ENCODE measurements at places on chromosomes 4 and X. TPM values are rescaled to one million over a fixed set of nuclear protein-coding genes. Genes with fewer than 3 reads are reported as not detected.

GRCh38 chrX:30156880-30157560, 58.3 kb upstream of the MAGEB2 start:
- H3K27me3 ChIP-seq: no peaks in the 10 kb centered on the region
- DNase-seq: no peak
- no peak overlapping the region for H3K27ac ChIP-seq
- H3K36me3 ChIP-seq: no peaks in the 10 kb centered on the region

DNA sequence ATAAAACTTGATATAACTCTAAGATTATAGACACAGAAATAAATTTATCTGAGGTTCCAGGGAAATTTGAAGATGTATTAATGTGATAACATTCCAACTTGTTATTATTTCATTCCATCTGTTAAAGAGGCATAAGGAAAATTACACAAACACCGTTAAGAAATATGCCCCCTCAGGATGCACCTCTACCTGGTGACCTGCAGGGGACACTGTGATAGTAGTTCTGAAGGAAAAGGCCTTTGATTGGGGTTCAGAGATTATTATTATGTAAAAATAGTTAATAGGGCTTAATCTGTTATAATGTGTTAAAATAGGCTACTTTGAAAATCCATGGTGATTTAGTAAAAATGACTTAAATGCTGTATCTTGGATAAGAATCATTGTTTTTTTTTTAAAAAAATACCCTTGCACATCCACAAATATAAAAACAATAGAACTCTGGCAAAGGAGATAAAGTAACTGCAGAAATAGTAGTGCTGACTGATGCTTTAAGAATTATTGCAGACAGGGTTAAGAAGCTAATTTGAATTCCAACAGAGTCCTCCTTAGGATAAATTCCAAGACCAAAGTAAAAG, 6.1 kb upstream of the ABRAXAS1 start:
- H3K4me1 ChIP-seq: no peaks in the 10 kb centered on the region
- H3K4me3 ChIP-seq: no peak overlapping the region
- H3K27me3 ChIP-seq: no peaks in the 10 kb centered on the region
- no peaks in the 10 kb centered on the region for H3K36me3 ChIP-seq

DNA sequence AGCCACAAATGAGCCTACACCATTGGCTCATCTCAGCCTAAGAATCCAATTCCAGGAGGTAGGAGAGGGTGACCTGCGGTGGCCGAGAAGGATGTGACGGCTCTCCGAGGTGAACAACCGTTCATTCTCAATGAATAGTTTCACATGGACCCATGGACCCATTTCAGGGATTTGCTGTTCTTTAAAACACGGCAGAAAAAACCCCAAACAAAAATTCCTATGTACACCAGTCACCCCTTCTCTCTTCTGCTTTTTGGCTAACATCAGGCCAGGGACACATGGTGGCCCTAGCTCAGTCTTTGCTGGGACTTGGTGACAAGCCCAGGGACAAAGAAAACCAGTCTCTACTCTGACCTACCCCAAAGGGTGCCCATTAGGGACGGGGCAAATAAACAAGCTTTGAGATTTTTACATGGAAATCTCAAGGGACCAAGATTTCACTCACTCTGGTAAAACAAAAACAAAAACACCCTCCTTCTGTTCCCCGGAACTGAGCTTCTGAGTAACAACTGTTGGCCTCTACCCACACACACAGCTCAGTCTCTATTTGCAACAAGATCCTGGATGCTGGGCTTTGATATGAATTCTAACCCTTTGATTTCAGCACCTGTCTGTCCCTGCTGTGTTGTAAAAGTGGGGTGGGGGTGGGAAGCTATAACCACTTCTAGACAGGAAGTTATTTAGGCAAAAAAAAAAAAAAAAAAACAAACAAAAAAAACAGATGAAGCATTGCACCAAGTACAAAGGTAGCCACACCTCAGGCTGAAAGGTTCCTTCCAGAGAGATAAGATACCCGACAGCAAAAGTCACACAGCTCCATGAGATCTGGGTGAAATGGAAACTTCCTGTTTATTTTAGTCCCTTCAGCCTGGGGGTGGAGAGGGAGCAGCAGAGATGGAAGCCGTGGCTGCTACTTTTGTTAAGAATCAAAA, 49.0 kb downstream of the DDX3X start:
- H3K4me3 ChIP-seq: no peak overlapping the region
- peaks cover 10% of the 10 kb centered on the region for H3K4me1 ChIP-seq
- peak overlapping the region; percentile 55 for H3K27ac ChIP-seq
- DNase-seq: no peak
- H3K36me3 ChIP-seq: no peaks in the 10 kb centered on the region
- no peaks in the 10 kb centered on the region for H3K27me3 ChIP-seq

DNA sequence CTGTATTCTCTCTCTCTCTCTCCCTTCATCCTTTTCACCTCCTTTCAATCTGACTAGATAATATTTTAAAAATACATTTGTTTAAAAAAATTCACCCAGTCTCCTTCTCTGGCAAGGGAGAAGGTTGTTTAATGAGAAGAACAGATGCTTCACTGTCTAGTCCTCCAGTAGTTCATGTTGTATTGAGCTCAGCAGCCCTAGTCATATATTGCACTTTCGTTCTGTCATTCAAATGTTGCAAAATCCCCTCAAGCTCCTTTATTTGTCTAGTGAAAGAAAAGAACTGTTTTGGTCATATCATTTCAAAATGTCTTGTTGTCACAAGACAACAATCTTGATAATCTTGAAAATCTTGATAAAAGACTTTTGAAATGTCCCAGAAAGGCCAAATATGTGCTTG, 248.0 kb downstream of the GALNTL6 start:
- no peak overlapping the region for H3K4me3 ChIP-seq
- no peaks in the 10 kb centered on the region for H3K27me3 ChIP-seq
- no peak overlapping the region for H3K27ac ChIP-seq
- DNase-seq: no peak
- H3K4me1 ChIP-seq: no peaks in the 10 kb centered on the region

DNA sequence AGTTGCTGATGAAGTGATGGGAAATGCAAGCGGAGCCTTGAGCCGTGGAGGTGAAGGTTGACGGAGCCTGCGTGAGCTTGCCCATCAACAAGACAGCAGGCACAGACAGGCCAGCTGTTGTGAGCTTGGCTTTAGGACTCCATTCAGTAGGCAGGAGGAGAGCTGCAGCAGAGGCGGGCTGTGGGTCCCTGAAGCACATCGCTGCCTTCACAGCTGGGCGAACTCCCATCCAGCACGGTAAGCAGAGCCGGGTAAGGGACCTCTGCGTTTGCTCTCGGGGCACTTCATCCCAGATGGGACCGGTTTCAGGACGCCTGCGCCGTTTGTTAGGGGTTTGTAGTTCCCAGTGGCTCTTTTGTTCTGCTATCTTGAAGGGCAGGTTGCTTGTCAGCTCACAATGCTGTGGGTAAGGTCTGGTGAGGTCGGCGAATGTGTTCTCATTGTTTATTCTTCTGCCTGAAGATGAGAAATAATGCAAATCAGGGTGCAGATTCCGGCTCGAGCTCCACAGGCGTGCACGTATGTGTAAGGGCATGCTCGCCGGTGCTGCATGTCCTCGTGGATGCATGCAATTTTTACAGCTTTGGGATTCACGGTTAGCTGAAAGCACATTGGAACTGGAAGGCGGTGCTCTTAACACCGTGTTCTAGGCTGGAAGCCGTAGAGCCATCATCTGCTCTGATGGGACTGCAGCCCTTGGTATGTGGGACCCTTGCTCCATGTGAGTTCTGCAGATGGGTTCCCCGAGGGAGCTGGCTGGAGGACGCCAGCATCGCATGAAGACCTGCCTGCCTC, 54.6 kb upstream of the CLDN34 start:
- no peak for DNase-seq
- H3K4me1 ChIP-seq: no peaks in the 10 kb centered on the region

DNA sequence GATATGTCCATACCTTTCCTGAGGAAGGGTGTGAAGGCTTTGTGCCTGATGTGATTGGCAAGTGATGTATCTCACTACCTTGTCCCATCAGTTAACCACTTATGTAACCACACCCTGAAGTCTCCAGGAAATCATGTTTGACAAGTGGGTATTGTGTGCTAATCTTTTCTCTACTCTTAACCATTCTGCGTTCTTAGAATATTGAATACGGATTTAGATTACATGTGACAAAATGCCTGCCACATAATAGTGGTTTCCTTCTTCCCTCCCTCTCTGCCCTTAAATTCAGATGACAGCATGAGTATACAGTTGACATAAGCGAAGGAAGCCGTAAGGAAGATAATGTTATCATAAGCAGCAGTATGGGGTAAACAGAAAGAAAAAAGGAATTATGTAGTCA, 108.4 kb downstream of the KLHL8 start:
- DNase-seq: no peak
- no peaks in the 10 kb centered on the region for H3K27me3 ChIP-seq
- peaks cover 31% of the 10 kb centered on the region for H3K4me1 ChIP-seq
- no peak overlapping the region for H3K27ac ChIP-seq

GRCh38 chr4:2756691-2757350, 685 bp upstream of the TNIP2 start:
- H3K27me3 ChIP-seq: no peaks in the 10 kb centered on the region
- H3K36me3 ChIP-seq: no peaks in the 10 kb centered on the region
- peak; percentile 87 for DNase-seq
- peak overlapping the region; percentile 60 for H3K27ac ChIP-seq
- H3K4me1 ChIP-seq: peaks cover 38% of the 10 kb centered on the region

GRCh38 chr4:26009502-26009901, 95.5 kb downstream of the SMIM20 start:
- H3K27ac ChIP-seq: no peak overlapping the region
- no peak overlapping the region for H3K4me3 ChIP-seq
- peaks cover 6% of the 10 kb centered on the region for H3K4me1 ChIP-seq

GRCh38 chr4:26076896-26077295, 162.9 kb downstream of the SMIM20 start:
- no peak for DNase-seq
- no peak overlapping the region for H3K4me3 ChIP-seq
- no peaks in the 10 kb centered on the region for H3K27me3 ChIP-seq
- H3K4me1 ChIP-seq: peaks cover under 1% of the 10 kb centered on the region

DNA sequence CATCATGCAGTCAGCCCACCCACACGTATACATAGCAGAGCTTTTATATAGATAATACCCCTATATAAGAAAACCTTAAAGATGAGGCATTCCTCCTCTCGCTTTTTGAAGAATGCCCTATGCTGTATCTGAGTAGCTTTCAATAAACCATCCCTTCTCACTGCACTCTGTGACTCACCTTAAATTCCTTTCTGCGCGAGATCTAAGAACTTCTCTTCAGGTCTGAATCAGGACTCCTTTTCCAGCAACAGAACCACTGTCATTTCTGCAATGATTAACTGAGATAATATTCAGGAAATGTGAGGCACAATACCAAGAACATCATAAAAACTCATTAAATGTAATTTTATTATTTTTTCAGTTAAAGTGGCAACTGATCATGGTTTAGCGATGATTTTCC, 76.4 kb upstream of the DCLK2 start:
- H3K4me3 ChIP-seq: no peak overlapping the region
- no peak overlapping the region for H3K27ac ChIP-seq
- no peaks in the 10 kb centered on the region for H3K27me3 ChIP-seq
- H3K4me1 ChIP-seq: peaks cover 11% of the 10 kb centered on the region
- no peaks in the 10 kb centered on the region for H3K36me3 ChIP-seq

DNA sequence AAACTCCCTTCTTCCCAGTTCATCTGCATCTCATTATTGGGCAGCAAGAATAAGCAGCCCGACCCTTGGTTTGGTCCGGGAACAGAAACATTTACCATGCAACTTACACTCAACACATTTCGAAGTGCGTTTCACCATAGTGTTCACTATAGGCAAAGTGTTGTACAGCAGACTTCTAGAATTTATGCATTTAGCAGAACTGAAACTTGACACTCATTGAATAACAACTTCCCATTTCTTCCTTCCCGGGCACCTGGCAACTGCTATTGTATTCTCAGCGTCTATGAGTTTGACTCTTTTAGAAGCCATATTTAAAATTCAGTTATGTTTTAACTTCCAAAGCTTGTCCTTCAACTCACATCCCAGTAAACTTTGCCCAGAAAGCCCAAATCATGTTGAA, 840.6 kb downstream of the NLGN4X start:
- no peaks in the 10 kb centered on the region for H3K4me1 ChIP-seq
- no peak overlapping the region for H3K27ac ChIP-seq
- no peak for DNase-seq
- H3K36me3 ChIP-seq: no peaks in the 10 kb centered on the region
- no peaks in the 10 kb centered on the region for H3K27me3 ChIP-seq

DNA sequence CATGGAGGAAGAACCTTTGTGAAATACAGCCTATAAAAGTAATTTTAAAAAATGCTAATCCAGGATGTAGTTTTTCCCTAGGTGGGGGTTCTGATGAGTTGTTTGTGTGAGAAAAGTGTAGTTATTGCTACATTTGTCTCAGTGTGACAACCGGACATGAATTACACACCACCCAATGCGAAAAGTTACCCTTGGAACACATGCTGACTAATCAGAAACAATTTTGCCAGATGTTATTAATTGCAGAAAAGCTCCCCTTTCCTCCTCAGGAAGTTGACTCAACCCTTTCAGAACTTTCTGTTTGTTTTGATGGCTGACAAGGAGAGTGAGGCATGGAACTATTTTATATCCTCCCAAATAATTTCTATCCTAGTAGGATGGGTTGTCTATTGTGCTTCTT, 38.1 kb upstream of the EDA2R start:
- no peaks in the 10 kb centered on the region for H3K27me3 ChIP-seq
- no peak overlapping the region for H3K27ac ChIP-seq
- H3K4me3 ChIP-seq: no peak overlapping the region
- no peak for DNase-seq

DNA sequence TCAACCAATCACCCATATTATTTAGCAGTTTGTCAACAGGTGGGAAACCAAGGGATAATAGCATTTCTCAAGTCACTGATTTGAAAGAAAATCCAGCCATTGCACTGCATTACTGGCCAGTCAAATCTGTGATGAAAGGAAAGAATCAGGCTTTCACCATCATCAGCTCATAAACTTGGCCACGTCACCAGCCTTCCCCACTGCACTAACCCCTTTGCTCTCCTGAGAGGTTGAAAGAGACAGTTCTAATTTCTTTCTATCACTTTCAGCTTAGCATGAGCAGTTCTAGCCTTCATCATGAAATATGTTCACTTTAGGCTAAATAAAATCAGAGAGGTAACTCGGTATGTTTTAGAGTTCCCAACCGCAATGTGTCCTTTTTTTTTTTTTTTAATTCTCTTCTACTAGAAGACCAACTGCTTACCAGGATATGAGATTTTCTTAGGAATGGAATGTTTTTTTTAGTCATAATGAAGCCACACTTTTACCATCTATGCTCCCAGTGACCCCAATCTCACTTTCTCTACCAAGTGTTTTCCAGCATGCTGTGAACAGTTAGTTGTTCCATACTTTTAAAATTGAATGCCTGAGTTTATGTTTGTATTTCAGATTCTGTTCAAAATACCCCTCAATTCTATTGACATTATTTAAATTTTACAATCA, 55.7 kb upstream of the SLC7A11 start:
- H3K27ac ChIP-seq: no peak overlapping the region
- no peak for DNase-seq
- H3K36me3 ChIP-seq: no peaks in the 10 kb centered on the region
- no peaks in the 10 kb centered on the region for H3K4me1 ChIP-seq
- H3K4me3 ChIP-seq: no peak overlapping the region
- no peaks in the 10 kb centered on the region for H3K27me3 ChIP-seq

- no peak overlapping the region for H3K27ac ChIP-seq
- H3K4me3 ChIP-seq: no peak overlapping the region
- no peaks in the 10 kb centered on the region for H3K27me3 ChIP-seq
- H3K4me1 ChIP-seq: no peaks in the 10 kb centered on the region
These were observed 30.2 kb downstream of the GPRIN3 start for GRCh38 chr4:89277412-89277811.

Gene BMP15
- total RNA-seq: not detected

Gene ADH1B
- 891 TPM for total RNA-seq

Gene EPGN
- total RNA-seq: 6.9 TPM

Gene SLC6A14
- 10.1 TPM for total RNA-seq

Gene F11
- not detected for total RNA-seq

Gene PPID
- 15.0 TPM for total RNA-seq

Gene CCSER1
- 8.1 TPM for total RNA-seq

Gene GPR101
- total RNA-seq: not detected

Data from vagina (tissue), 2 donors.